ENCODE measurements at places on chromosomes 7 and 10.

GRCh38 chr10:15632456-15633091 lies 87.1 kb downstream of the ITGA8 start:
- DNase-seq: no peak

DNA sequence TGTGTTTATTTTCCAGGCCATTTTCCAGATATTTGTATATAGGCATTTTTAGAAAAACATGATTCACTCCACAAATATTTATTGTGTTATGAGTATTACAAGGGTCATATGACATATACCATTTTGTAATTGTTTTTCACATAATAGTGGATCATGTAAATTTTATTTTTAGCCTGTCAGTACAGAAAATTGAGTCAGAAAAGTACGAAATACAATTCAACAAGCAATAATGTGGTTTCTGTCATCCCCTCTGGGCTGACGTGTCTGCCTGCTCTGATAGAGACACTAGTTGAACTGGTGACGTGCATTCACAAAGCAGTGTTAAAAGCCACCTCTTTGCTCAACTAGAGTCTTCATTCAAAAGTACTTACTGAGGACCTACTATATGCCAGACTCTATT lies 97.9 kb upstream of the STEAP1B start:
- no peak for DNase-seq

- peak; percentile 78 for DNase-seq
These were observed 507 bp downstream of the PDZD8 start for GRCh38 chr10:117374506-117375359.

- no peak for DNase-seq
These were observed 43.9 kb upstream of the C1QL3 start for GRCh38 chr10:16565604-16566003.

GRCh38 chr10:96891840-96892239 lies 59.7 kb downstream of the LCOR start:
- no peak for DNase-seq

- no peak for DNase-seq
These were observed 200.9 kb downstream of the TEX36 start for GRCh38 chr10:125482108-125482507.

- DNase-seq: no peak
These were observed 446.0 kb upstream of the PODXL start for GRCh38 chr7:132002343-132002968.

- DNase-seq: no peak
These were observed 58.9 kb upstream of the OPN4 start for GRCh38 chr10:86595496-86595895.

DNA sequence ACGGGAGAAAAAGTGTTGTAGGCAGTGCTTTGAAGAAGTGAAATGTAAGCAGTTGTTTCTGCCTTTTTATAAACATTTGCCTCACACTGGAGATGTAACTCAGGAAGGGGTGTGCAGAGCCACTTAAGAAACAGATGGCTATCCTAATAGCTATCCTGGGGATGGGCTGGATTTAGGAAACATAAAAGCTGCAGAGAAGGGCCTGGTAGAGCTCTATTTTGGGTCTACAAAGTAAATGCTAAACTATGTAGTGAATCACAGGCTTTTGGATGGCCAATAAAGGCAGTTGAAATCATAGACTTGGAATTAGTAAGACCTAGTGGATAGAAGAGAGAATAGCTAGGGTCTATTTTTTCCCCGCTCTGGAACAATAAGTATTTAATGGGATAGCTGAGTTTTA lies 79.9 kb upstream of the AGR3 start:
- DNase-seq: no peak

GRCh38 chr10:63388421-63389031 lies 77.3 kb downstream of the JMJD1C start:
- no peak for DNase-seq

GRCh38 chr7:35754741-35755140 lies 46.1 kb upstream of the SEPTIN7 start:
- DNase-seq: no peak

- no peak for DNase-seq
These were observed 8.7 kb downstream of the ABLIM1 start for GRCh38 chr10:114649217-114649903.

GRCh38 chr7:94062372-94062771 lies 58.2 kb upstream of the BET1 start:
- no peak for DNase-seq

- DNase-seq: peak; percentile 15
These were observed 473.3 kb downstream of the PLXNA4 start for GRCh38 chr7:132102942-132103341.

DNA sequence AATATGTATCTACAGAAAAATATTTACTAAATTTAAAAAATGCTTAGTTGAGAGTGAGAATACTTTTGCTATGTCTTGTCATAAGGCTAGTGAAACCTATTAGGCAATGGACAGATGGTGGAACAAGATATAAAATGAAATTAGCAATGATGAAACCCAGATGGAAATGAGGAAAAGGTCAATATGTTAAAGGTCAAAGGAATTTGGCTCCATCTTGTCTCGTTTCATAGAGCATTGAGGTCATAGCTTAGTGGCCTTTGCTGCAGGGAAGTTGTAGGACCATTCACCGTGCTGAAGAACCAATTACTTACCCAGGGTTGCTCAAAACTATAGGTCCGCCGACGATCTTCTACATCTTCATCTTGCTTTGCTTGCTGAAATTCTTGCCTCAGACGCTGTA lies 683.9 kb downstream of the PARD3 start:
- no peak for DNase-seq

- DNase-seq: no peak
These were observed 3.4 kb downstream of the TACR2 start for GRCh38 chr10:69413221-69413865.

DNA sequence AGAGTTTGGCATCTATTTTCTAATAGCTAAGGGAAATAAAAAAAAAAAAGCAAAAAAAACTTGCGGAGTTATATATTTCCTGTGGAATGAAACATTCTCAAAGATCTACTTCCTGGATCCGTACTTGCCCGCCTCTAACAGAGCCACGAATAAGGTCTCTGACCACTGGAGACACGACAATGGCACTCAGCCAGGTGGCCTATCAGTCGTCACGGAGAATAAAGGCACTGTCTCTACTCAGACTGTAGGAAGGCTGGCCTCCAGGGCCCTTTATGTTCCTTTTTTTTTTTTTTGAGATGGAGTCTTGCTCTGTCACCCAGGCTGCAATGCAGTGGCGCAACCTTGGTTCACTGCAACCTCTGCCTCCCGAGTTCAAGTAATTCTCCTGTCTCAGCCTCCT lies 58.7 kb downstream of the RGS10 start:
- no peak for DNase-seq

DNA sequence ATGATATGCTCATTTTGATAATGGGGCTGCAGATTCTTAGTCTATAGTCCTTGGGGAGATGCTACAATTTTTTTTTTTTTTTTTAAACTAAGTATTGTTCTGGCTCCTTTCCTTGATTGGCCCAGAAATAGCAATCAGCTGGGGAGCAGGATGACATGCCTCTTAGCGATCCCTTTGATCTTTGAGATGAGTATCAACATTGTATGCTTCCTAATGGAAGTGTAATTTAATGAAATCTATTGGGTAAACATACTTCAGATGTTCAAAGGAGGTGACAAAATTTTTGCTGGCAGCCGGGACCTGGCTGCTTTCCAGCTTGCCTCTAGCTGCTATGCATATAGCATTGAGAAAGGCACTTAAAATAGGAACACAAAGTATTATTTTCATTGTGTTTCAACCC lies 43.5 kb downstream of the VTI1A start:
- peak; percentile 72 for DNase-seq

DNA sequence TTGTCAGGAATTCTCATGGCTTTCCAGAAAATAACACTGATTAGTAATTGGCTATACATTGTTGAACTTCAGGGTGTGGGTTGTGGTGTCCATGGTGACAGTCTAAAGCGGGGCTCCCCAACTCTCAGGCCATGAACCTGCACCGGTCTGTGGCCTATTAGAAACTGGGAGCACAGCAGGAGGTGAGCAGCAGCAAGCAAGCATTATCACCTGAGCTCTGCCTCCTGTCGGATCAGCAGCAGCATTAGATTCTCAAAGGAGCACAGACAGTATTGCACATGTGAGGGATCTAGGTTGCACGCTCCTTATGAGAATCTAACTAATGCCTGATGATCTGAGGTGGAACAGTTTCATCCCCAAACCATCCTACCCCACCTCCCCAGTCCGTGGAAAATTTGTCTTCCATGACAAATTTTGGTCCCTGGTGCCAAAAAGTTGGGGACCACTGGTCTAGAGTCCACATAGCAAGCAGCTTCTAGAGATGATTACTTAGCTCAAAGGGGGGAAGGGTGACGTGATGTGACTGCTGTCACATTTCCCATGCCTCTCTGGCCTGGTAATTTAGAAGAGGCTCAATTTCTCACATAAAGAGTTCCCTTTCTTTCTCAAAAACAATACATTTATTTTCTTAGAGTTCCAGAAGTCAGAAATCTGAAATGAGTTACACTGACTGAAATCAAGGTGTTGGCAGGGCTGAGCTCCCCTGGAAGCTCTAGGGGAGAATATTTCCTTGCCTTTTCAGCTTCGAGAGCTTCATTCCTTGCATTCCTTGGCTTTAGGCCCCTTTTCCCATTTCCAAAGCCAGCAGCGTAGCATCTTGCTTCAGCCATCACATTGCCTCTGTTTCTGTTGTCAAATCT lies 17.6 kb upstream of the FAM221A start:
- DNase-seq: no peak

GRCh38 chr10:123568751-123569150 lies 97.4 kb upstream of the GPR26 start:
- DNase-seq: no peak

DNA sequence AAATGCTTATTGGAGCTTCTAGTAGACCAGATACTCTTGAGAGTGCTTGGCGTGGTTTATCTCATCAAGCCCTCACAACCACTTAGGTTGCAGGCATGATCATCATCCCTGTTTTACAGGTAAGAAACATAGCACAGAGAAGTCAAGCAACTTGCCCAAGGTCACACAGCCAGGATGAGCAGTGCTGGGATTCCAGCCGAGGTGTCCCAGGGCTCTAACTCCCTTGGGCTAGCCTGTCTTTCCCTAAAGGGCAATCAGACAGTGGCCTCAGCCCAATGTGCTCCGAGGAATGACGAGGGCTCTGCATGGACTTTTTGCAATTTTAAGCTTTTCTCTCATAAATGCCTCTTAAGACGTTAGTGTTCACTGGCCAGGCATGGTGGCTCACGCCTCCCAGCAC lies 39.9 kb upstream of the SPDYE3 start:
- DNase-seq: no peak

- no peak for DNase-seq
These were observed 254.2 kb upstream of the ZNF32 start for GRCh38 chr10:43902842-43903241.

DNA sequence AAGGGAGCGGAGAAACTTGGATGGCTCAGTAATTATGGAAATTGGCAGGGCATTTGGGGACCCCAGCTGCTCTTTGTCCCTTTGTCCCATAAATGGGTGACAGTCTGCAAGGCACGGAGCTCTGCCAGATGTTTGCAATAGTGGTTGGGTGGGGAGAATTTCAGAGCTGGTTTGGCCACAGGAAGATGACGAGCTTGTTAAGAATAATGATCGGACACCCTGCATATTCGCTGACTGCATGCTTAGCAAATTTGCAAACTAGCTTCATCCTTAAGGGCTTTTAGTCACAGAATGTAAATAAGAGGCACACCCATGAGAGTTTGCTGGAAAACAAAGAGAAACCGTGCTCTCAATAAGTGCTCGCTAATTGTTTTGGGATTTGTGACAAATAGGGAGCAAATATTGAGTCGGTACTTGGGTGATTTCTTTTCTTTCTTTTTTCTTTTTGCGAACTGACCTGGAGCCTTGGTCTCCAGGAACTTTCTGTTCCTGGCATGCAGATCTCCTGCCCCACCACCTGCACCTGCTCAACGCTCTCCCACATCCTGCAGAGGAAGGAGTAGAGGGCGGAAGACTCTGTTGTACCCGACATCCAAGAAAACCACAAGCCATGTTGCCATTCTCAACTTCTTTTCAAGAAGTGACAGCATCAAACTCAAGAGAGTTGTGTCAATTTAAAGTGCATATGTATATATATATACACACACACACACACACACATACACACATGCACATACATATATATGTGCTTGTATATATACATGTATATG lies 238.9 kb downstream of the CAMK1D start:
- peak; percentile 67 for DNase-seq

GRCh38 chr7:67843615-67844014 lies 847.0 kb downstream of the TYW1 start:
- no peak for DNase-seq

- no peak for DNase-seq
These were observed 164.3 kb downstream of the GRID1 start for GRCh38 chr10:86202226-86202735.

DNA sequence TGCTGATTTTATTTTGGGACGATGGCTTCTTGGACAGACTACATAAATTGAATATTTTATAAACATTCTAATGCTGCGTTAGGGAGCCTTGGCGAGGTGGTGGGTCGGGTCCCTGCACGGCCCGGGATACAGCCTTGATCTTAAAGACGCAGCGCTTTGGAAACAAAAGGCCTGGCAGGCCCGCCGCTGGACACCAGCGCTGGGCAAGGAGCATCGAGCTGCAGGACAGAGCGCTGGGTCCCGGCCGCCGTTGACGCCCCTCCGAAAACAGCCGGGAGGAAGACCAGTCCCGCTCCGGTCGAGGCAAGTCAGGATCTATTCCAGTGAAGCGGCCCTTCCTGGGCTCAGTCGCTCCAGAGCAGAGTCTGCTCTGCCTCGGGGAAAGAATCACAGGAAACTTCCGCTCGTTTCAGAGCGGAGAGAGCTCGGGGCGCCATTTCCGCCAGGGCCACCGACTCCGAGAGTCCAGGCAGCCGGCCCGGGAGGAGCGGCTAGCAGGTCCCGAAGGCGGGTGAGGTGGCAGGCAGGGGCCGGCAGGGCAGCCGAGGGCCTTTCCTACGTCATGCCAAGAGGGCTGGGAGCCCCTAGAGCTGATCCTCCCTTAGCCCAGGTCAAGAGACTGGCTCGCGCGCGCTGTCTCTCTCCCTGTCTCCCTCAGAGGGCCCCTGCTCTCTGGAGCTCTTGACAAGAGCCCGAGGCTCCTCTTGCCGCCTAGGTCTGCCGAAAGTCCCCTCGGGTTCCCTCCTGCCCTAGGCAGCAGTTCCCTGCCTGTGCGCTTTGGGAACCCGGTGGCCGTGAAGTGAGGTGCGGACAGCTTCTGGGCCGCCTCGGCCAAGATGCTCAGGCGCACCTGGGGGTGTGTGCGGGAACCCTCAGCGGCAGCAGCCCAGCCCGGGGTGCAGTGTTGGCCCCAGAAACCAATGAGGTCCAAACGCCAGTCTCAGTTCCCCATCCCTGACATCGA lies 1.4 kb upstream of the DRGX start:
- DNase-seq: peak; percentile 53

GRCh38 chr7:29146057-29146706 lies at the start of gene CPVL:
TSS of gene CPVL (minus strand) at chr7:29146537. CDS start at chr7:29121061, 25,476 bp downstream.
- peak; percentile 75 for DNase-seq

GRCh38 chr7:81470724-81471379 lies 299.0 kb downstream of the HGF start:
- no peak for DNase-seq

- peak; percentile 9 for DNase-seq
These were observed 81.8 kb downstream of the SPAG6 start for GRCh38 chr10:22427101-22427500.

DNA sequence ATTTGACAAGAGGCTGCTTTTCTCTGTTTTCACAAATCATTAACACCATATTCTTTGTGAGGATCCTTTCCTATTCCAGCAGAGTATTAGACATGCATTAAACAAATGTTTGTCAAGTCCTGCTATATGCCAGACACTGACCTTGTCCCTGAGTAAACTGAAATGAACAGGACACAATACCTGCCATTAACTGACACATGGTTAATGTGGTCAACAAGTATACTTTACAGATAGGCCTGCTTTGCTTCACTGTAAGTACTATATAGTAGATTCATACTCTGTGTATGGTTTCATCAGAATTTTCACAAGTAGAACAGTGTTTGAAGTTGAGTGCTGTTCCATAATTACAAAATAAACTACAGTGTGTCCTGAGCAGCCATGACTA lies 5.9 kb downstream of the TNKS2 start:
- no peak for DNase-seq
